ENCODE measurements at places on chromosomes 16 and 17.

DNA sequence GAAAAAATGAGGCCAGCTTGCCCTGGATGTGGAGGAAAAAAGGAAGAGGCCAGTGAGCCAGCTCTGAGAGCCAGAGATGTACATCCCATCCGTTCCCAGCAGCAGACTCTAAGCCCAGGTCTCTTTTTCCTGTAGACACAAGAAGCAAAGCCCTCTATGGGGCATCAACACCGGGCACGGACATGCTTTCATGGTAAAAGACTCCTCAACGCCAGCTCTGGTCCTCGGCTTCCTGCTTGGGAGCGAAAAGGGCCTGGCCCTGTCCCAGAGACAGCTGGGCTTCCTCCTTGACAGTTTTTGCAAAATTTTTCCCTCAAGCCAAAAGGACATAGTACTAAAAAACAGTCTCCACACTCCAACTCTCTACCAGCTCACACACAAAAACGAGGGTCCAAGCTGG, 27.1 kb downstream of the PELP1 start:
- DNase-seq, result no peak

- no peak for DNase-seq
Measured at GRCh38 chr17:64125937-64126336, 4.0 kb downstream of the ERN1 start.

GRCh38 chr17:77489893-77490255, 349.1 kb downstream of the SEC14L1 start:
- peak; percentile 29 for DNase-seq

- no peak for DNase-seq
Measured at GRCh38 chr17:44840936-44841335, 6.7 kb upstream of the HIGD1B start.

DNA sequence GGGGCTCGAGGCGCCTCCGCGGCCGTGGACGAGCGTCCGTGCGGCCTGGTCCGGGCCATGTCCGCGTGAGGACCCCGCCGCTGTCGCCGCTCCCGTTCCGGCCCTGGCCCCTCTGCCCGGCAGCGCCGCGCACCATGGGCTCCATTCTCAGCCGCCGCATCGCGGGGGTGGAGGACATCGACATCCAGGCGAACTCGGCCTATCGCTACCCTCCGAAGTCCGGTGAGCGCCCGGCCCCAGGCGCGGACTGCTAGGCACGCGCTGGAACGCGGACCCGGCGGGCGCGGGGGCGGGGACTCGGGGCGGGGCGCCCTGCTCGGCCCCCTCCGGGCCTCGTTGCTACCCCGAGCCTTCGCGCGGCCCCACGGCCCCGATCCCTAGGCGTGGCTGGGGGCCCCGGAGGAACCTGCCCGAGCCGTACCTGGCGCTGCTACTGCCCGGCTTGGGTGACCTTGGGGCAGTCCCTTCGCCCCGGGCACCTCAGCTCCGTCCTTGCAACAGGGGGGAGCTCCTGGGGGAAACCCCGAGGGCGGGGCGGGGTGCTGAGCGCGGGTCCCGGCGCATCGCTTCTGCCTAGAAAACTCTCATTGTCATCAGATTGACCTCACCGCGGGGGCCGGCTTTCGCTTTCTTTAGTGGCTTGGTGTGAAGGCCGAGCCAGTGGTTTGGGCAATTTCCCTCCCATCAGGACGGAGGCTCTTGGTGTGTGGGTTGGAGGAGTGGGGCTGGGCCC, 367 bp downstream of the MGRN1 start:
- peak; percentile 75 for DNase-seq

DNA sequence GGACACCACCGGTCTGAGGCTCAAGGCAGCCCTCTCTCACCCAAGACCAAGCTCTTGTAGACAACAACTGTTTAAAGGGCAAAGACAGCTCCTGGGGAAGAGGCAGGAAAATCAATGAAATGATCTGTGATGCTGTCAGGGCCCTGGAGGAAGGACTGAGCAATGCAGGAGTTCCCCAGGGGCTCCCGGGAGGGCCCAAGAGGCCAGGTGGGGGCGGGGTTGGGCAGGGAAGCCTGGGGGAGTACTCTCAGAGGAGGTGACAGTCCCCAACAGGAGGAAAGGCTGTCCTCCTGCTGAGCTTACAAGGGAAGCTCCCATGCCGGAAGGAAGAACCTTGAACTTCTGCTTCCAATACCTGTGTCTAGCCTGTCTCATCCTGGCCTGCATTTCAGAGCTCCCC, 8.3 kb upstream of the NOS2 start:
- DNase-seq, result no peak

DNA sequence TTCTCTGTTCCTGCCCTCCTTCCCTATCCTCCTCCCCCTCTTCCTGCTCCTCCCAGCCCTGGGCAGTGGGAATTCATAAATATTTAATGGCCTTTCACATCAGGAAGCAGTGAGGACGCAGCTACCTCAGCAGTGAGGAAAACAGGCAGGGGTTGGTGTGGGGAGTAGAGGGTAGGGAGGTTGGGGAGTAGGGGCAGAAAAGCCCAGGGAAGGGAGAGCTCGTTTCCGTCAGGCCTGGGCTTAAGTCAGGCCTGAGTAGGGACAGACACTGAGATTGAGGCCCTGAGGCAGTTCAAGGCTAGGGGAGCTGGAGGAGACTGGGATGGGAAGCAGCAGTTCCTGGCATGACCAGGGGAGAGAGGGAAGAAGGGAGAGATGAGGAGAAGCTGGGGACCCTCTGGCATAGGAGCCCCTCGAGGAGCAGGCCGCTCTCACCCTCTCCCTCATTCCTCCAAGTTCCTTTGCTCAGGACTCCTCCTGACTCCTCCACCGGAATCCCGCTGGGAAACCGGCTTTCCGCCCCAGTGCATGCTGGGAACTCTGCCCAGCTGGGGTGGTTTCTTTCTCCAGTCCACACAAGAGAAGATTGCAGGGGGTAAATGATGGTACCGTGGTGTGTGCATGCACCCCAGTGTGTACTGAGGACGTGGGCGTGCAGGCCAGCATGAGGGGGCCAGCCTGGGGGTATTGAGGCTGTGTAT, 6.2 kb downstream of the SAMD14 start:
- no peak for DNase-seq

DNA sequence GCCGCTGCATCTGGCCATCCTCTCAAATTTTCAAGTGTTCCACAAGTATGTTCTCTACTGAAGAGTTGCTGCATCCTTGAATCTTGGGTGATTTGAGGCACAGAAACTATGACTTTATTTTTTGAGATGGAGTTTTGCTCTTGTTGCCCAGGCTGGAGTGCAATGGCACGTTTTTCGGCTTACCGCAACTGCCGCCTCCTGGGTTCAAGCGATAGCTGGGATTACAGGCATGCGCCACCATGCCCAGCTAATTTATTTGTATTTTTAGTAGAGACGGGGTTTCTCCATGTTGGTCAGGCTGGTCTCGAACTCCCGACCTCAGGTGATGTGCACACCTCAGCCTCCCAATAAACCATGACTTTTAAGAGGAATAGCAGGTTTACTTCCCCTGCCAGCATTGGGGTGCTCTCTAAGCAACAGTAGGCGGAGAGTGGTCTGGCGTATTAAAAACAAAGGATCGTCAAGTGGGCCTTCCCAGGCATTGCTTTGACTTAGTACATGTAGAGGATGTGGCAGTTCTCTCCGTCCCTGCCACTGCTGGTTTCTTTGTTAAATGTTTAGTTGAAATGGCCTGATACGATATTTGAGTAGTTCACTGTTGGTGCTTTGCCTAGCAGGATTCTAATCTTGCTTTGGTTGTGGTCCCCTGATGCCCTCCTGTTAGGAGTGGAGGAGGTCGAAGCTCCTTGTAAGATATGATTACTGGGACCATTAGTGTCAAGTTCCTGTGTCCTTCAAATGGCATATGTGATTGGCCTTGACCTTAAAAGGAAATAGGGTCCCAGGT, 9.5 kb downstream of the PYCARD start:
- no peak for DNase-seq

DNA sequence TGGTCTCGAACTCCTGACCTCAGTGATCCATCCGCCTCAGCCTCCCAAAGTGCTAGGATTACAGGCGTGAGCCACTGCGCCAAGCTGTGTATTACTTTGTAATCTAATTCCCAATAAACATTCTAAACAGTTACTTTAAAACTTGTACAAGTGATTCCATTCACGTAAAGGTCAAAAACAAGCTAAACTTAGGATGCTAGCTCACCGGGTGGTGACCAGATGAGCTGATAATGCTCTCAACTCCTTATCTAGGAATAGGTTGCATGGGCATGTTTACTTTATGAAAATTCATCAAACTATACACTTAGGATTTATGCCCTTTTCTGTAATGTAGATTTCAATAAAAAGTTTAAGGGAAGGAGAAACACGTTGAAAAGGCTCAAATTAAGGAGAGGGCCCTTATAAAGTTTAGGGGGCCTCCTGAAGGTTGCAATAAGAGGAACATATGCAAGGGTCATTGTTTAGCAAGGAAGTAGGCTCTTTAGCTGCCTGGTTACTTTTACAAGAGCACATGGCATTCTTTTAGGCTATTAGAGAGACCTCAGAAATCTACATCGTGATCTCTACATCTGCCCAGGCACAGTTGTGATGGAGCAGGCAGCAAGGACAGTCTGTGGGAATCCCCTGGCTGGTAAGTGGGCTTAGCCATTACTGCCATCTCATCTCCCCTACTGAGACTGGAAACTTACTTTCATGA, 13.3 kb downstream of the CDR2 start:
- DNase-seq, result no peak

DNA sequence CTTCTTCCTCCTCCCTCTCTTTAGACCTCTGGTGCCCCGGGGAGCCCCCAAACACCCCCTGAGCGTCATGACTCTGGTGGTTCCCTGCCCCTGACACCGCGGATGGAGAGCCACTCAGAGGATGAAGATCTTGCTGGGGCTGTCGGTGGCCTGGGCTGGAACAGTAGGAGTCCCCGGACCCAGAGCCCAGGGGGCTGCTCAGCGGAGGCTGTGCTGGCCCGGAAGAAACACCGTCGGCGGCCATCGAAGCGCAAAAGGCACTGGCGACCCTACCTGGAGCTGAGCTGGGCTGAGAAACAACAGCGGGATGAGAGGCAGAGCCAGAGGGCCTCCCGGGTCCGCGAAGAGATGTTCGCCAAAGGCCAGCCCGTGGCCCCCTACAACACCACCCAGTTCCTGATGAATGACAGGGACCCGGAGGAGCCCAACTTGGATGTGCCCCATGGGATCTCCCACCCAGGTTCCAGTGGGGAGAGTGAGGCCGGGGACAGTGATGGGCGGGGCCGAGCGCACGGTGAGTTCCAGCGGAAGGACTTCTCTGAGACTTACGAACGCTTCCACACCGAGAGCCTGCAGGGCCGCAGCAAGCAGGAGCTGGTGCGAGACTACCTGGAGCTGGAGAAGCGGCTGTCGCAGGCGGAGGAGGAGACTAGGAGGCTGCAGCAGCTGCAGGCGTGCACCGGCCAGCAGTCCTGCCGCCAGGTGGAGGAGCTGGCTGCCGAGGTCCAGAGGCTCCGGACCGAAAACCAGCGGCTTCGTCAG, 7.5 kb downstream of the HEXIM2 start:
- no peak for DNase-seq

GRCh38 chr16:19168371-19169081, 486 bp downstream of the SYT17 start:
- DNase-seq, result no peak

GRCh38 chr17:6254036-6254435, 180.9 kb downstream of the AIPL1 start:
- DNase-seq, result no peak

DNA sequence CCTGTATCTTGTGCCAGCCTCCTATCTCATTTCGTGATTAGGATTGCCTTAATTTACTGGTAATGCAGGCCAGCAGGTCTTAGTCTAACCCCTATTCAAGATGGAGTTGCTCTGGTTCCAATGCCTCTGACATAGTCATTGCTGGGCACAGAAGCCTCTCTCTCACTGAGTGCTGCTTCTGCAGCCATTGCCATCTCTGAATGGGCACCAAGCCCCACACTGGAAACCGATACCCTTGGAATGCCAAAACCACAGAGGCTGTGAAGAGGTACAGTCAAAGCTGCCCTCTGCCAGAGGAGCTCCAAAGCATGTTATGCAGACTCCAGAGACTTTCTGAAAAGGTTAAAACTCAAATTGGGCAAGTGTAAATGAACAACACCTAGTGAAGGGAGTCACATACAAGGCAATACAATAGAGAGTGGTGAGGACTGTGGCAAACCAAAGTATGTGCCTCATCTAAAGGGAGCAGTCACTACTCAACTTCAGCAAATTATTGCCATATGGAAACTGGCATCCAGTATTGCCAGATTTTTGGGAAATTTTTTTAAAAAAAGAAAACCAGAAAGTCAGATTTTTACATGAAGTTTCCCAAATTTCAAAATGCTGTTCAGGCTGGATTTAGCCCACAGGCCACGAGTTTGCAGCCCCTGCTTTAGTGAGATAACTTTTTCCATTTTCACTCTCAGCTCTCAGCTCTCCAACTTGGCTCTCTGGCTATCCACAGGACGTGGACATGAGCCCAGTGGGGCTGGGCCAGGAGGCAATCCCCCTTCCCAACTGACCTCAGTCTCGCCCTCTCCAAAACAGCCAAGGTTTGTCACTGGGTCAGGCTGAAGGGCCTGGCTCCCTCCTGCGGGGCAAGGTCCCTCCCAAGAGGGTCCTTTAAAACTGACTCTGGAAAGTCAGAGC, 2.1 kb upstream of the MMP2 start:
- DNase-seq, result no peak

DNA sequence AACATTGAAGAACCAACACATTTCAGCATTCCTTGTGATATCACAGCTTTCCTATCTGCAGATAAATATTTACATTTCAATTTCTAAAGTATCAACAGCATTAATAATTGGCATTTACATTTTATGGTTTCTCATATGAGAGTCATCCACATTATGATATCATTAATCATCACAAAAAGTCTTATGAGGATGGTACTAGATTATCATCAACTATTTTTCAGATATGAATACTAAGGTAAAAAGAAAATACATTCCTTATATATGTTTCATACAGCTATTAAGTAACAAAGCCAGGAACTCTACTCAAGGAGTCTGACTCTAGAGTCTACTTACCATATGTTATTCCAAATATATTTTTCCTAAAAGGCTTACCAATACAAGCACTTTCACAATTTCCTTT, 40.7 kb downstream of the ABCA5 start:
- no peak for DNase-seq

GRCh38 chr16:46650254-46650623, 29.1 kb upstream of the SHCBP1 start:
- peak; percentile 72 for DNase-seq

- DNase-seq, result no peak
Measured at GRCh38 chr16:52296076-52296475, 250.9 kb downstream of the TOX3 start.

DNA sequence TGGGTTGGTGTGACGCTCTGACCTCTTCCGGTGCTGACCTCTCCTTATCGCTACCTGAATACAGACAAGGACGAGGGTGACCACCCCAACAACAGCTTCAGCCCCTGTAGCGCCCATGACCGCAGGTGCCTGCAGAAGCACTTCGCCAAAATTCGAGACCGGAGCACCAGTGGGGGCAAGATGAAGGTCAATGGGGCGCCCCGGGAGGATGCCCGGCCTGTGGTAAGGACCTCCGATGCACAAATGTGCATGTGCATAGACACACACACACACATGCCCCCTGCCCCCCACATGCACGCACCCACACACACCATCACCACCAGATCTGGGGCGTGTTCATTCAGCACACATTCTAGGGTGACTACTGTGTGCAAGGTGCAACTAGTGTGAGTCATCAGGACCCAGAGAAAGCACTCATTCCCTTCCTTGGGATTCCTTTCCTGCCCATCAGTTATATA, 9.7 kb downstream of the IGFBP4 start:
- peak; percentile 55 for DNase-seq

All from cardiac fibroblast (primary cell).